ENCODE measurements at places on chromosomes 3 and 15.

DNA sequence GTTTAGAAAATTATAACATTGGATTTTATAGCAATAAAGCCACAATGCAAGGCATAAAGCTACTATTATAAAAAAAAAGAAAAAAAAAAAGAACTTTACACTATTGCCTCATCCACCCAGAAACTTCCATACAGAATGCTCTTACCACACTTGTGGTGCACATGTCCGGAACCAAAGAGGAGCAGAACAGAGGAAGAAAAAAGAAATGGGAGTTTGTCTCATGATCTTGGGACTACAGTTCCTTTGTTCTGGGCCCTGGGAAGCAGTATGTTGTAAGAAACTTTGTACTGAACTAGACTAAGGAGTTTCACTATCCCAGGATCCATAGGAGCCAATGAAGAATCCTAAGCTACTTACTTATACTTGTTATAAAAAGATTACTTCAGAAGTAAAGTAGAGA, 36.1 kb downstream of the FMN1 start:
- DNase-seq, result peak; percentile 79

- DNase-seq, result no peak
Measured at GRCh38 chr15:66621491-66622467, 56.0 kb upstream of the LCTL start.

GRCh38 chr3:35785234-35785888, 146.0 kb downstream of the ARPP21 start:
- DNase-seq, result no peak

GRCh38 chr3:43185274-43185982, 79.5 kb upstream of the POMGNT2 start:
- DNase-seq, result no peak

DNA sequence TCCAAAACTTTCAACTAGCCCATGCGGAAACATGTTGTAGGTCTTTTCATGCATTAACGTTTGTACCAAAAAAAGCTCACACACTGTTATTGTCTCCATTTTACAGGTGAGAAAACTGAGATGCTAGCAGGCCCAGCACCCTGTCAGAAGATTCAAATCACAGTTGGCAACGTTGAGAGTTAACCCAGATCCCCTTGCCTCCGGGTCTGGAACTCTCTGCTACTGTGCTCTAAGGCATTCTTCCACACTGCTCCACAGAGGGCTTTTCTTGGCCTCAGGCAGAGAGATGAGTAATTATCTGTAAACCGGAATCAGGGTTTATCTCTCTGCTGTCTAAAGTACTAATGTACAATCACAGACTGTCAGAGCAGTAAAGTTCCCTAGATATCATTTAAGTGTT, 186.0 kb upstream of the LPP start:
- DNase-seq, result peak; percentile 45

DNA sequence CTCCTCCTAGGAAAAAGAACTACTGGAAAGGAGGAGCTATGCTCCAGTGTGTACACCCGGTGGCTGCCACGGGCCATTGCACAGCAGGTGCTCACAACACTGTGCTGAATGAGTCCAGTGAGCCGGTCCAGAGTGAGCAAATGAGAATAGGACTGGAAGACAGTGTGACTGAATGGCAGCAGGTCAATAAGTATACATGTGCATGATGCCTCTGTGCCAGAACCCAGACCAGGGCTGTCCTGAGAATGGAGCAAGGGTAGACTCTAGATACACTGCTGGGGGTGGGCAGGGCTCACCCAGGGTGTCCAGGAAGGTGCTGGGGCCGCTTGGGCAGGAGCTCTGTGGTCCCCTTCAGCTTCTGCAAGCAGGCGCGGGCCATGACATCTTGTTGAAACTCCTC, 8.3 kb downstream of the POLG start:
- no peak for DNase-seq

DNA sequence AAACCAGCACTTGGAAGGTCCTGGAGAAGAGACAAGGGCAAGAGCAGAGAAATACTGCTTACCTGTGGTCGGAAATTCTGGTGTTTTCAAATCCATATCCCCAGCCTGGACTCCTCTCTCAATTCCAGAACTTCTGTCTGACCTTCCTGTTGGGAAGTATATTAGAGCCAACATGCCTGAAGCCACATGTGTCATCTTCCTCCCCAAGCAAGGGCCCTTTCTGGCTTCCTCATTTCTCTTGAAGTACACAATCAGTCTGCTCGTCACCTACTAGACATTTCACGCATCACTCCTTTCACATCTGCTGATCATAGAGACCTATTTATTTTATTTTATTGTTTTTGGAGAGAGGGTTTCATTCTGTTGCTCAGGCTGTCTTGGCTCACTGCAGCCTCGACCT, 8.4 kb downstream of the PARP14 start:
- DNase-seq, result no peak

GRCh38 chr3:191030491-191030890, 168.0 kb upstream of the GMNC start:
- no peak for DNase-seq

DNA sequence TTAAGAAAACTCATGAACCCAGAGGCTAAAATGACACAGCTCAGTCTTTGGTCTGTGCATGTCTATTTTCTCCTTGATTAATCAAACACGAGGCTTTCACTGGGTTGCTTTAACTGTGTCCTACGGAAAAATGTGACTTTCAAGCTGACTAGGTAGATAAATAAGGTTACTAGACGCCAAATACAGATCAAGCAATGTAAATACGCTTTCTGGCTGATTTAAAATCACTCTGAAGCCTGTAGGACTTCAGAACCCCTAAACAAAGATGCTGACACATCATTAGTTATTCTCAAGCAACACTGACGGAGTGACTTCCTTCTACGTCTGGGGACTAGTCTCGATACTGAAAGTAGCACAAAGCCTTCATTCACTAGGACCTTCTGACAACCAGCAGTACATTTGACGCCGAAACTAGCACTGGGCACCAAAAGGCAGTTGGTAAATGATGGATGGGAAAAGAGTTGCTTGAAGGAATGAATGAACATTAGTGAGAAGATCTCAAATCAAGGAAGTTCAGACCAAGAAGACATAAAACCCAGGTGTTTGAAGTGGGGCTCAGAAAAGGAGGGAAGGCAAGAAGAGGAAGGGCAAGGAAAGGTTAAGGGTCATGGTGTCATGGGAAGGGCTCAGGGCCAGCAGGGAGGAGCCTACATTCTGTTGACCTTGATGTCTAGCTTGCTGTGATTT, 67.1 kb upstream of the CDV3 start:
- DNase-seq, result no peak

DNA sequence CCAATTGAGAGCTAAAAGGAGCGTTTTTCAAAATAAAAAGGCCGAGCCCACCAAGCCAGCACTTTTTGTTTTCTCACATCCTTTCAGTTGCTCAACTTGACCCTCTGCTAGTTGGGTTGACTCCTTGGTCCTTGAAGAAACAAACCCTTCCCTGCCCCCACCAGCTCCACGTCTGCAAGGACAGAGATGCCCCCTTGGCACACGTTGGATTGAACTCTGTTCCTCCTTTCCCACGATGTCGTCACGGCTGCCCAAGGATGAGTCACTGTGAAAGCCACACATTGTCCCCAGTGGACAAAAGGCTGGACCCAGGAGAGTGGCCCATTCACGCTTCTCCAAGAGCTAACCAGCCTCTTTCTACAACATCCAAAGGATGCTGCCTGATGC, 43.0 kb upstream of the SPATA12 start:
- DNase-seq, result no peak

GRCh38 chr15:75696311-75696720, 16.3 kb downstream of the CSPG4 start:
- no peak for DNase-seq
